SK-N-SH (cell line): ENCODE measurements at places on chromosomes 3 and 15. TPM values are rescaled to one million over a fixed set of nuclear protein-coding genes. Genes with fewer than 3 reads are reported as not detected.

Gene GALNT15
- 4.7 and 6.5 TPM in 2 replicates for polyA plus RNA-seq

Gene P4HTM
- 21.0 and 21.4 TPM in 2 replicates for polyA plus RNA-seq

Gene MITF
- 1.7 and 2.5 TPM in 2 replicates for polyA plus RNA-seq

Gene CTXN2
- 0.02 and 0.05 TPM in 2 replicates for polyA plus RNA-seq

Gene SCG3
- 0.16 and 0.41 TPM in 2 replicates for polyA plus RNA-seq

Gene KNG1
- polyA plus RNA-seq, result not detected in 2 replicates

Gene PARP6
- 57.7 and 76.6 TPM in 2 replicates for polyA plus RNA-seq
